ENCODE measurements at places on chromosomes 1 and 21.
A peak's percentile ranks its signal among the peaks of the same experiment; 100 is the strongest.

DNA sequence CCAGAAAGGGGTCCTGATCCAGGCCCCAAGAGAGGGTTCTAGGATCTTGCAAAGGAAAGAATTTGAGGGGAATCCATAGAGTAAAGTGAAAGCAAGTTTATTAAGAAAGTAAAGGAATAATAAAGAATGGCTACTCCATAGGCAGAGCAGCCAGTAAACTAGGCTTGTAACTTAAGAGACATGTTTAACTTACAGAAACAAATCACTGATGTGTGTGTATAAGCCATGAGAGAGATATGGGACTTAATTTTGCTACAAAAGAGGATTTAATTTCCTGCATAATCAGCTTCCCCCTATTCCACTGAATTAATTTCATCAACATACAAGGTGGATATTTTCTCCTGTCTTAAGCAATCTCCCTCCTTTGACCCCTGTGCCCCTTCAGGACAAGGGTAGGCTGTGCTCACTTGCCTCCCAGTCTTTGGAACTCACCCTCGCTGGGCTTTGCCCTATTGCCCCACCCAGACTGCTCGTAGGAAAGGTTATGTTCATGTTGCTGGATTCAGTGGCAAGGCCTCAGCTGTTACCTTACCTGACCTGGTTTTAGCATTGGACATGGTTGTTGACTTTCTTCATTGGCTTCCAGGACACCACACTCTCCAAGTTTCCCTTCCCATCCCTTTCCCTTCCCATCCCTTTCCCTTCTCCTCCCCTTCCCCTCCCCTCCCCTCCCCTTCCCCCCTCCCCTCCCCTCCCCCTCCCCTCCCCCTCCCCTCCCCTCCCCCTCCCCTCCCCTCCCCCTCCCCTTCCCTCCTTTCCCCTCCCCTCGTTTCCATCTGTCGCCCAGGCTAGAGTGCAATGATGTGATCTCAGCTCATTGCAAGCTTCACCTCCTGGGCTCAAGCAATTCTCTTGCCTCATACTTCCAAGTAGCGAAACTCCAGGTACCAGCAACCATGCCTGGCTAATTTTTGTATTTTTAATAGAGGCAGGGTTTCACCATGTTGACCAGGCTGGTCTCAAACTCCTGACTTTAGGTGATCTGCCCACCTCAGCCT lies 44.6 kb downstream of the TBCE start:
- no peak for DNase-seq

DNA sequence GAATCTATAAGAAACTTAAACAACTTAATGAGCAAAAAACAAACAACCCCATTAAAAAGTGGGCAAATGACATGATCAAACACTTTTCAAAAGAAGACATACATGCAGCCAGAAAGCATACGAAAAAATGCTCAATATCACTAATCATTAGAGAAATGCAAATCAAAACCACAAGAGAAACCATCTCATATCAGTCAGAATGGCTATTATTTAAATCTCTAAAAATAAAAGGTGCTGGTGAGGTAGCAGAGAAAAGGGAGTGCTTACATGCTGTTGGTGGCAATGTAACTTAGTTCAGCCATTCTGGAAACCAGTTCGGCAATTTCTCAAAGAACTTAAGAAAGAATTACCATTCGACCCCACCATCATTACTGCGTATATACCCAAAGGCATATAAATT lies 147.7 kb downstream of the FAF1 start:
- DNase-seq = no peak

- DNase-seq = no peak
Observed at GRCh38 chr21:15441060-15441493, 288.7 kb upstream of the USP25 start.

- no peak for DNase-seq
Observed at GRCh38 chr1:181356505-181357340, 126.6 kb upstream of the CACNA1E start.

DNA sequence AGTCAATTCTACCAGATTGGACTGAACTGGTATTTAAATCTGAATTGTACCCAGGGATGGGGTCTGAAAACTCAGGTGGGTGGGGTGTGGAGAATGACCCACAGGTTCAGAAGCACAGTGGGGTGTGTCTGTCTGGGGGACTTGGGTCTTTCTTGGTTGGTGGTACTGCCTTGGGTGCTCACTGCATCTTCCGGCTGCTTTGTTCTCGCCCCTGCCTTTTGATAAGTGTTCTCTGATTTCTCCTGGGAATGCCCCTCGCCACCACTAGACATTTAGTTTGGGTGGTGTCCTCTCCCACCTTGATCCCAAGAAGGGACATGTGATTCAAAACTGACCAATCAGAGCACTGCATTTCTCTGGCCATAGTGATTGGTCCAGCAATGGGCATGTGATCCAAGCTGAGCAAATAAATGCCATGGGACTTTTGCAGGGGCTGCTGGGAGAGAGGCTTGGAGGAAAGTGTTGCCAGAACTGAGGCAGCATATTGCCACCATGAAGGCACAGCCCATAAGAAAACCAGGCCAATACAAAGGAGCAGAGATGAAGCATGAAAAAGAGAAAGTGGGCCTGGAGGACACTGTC lies 270.5 kb downstream of the NPHP4 start:
- DNase-seq = no peak

DNA sequence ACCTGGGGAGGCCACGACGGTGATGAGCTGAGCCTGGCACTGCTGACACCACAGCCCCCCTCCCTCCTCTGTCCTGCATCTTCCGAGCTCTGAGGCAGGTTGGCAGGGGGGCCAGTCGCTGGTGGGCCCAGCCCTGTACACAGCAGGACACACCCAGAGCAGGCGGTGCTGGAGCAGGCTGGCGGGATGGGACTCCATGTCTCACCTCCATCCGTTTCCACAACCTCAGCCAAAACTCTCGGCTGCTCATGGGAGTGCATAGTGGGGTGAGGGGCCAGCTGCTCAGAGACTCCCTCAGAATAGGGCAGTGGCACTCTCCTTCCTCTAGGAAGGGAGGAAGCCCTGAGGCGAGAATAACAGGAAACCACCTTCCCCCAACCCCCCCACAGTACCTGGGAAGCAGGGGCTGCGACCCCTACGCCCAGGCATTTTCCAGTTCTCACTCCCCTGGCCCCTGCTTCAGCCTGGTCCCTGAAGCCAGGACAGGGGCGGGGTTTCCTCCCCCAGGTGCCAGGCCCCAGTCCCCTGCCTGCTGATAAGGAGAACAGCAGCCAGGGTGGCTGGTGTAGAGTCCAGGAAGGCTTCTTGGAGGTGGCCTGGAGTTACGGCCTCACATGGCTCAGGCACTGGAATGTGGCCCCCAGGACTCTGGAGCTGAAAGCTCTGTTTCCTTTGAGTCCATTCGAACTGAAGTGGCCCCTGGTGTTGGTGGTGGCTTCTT lies 3.2 kb upstream of the IBA57 start:
- no peak for DNase-seq

DNA sequence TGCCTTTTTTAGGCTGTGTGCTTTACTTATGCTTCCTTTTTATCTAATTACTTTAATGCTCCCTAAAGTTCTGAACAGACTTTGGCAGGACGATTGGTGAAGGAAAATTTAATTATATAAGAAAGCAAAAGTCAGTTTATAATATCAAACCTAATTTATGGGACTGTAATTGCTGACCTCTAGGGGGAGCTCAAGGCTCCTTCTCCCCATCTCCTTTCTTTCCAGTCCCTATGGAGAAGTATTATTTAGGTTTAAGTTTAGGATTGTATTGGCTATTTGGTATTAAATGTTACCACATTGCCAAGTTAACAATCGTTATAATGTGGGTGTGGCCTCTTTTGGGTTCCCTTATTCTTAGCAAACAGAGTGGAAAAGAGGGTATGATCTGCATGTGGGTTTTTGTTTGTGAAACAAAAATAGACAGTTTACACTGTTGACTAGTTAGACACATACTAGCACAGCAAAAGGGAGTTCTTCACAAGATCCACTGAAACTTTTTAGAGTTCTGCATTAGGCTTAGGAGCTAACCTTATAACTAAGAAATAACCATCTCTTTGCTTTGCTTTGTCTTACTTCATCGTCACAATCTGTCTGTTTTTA lies 48.2 kb upstream of the TNFSF4 start:
- DNase-seq = no peak

DNA sequence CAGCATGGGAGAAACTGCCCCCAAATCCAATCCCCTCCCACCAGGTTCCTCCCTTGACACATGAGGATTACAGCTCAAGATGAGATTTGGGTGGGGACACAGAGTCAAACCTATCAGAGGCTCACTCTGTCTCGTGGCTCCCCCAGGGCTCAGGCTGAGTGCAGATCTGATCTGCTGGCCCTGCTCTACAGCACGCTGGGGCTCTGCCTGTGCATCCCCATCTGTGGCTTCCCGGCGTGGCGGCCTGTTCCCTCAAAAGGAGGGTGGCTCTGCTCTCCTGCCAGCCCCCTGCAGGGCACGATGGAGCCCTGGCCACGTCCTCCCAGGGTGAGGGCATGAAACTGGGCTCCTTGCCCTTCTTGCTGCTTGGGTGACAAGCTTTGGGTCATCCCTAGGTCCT lies 19.8 kb upstream of the SMYD3 start:
- DNase-seq = no peak

GRCh38 chr1:30325085-30325935 lies 398.1 kb downstream of the MATN1 start:
- no peak for DNase-seq

- DNase-seq = no peak
Observed at GRCh38 chr1:217135987-217136894, 413.0 kb upstream of the ESRRG start.

- DNase-seq = no peak
Observed at GRCh38 chr1:204584699-204585372, 68.6 kb downstream of the MDM4 start.

DNA sequence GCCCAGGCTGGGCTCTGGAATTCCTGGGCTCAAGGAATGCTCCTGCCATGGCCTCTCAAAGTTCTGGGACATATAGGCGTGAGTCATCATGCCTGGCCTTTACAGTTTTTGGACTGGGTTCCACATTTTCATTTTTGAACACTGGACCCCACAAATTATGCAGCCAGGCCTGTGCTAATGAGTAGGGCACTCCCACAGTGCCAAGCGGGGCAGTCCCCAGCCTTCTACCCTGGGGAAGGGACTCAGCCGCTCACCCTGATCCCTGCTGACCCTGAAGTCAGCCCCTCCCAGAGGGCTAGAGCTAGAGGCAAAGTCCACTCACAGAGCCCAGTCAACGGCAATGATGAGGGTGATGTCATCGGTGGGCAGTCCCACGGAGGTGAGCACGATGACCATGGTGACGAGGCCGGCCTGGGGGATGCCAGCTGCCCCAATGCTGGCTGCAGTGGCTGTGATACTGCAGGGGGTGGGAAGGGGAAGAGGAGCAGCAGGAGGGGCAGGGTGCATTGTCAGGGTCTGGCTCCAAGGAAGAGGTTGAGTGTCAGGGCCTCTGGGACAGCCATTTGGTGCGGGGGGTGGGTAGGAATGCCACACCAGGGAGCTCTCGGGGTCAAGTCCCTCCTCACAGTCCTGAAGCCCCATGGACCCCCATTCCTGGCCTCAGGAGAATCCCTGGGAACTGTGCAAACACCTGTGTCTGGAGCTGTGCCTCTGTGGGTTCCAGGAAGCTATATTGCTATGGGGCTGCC lies 27.6 kb downstream of the PODN start:
- no peak for DNase-seq

DNA sequence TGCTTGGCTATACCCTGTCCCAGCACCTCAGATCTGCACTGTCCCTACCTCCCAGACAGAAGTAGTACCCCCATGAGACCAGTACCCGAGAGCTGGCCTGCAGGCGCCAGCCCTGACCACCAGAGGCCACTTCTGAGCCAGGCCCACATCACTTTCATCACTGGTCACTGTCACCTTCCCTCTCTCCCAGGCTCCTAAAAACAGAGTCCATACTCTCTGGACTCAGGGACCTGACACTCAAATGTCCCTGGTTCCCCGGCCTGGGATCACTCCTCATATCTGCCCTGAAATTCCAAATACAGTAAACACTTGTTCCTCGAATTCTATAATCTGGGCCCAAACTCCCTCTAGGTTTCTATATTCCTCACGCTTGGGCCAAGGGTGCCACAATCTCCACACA lies 18.7 kb downstream of the TMEM53 start:
- no peak for DNase-seq

- peak; percentile 25 for DNase-seq
Observed at GRCh38 chr1:92599184-92599583, 112.5 kb upstream of the GFI1 start.

DNA sequence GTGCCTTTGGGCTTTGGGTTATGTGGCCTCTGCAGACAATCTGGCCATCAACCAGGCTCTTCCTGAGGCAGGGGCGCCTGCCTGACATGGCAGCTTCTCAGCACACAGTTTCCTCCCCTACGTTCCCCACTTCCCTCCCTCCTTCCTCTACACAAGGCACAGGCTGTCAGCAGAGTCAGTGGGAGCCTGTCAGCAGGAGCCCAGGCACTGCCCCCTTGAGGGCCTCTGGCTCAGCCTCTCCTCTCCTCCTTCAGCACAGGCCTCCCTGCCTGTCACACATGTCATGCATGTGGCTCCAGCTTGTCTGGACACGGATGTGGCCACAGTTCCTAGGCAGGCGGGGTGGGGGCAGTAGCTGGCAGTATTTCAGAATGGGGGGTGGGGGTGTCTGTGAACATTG lies 52.2 kb upstream of the ARTN start:
- DNase-seq = no peak

- DNase-seq = peak; percentile 66
Observed at GRCh38 chr1:65844296-65844695, 51.6 kb downstream of the PDE4B start.

DNA sequence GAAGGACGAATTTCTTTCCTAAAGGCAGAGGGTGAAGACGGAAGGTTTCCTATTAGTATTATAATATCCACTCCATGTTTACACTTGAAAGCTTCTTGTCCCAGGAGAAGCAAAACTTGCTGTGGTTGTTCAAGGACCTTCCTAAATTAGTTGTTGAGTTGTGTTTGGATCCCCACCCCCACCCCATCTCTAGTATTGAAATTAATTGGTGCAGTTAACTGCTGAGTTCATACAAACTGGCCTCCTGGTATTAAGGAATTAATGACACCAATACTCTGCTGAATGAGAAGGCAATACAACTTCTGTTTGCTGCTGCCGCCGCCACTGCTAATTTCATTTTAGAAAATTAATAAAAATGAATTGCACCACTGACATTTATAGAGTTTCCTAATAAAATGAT lies 308.8 kb downstream of the CAMTA1 start:
- no peak for DNase-seq

- DNase-seq = no peak
Observed at GRCh38 chr1:19165501-19165900, 44.6 kb downstream of the UBR4 start.

DNA sequence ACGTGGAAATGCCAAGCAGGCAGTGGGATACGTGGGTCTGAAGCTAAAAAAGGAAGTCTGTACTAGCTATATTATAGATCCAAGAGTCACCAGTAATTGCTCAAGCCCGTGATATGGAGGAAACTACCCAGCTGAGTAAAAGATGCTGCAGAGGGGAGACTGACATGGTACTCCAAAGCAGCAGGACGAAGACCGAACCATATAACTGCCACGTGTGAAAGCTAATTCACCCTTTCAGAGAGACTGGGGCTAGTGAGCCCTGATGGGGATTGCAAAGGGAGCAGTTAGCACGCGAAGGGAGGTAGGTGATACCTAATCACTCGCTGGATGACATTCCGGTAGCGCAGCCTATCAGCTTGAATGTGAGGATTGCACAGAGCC lies 316 bp downstream of the AP4B1 start:
- no peak for DNase-seq
